ENCODE measurements at places on chromosomes 1 and 21.
A peak's percentile ranks its signal among the peaks of the same experiment; 100 is the strongest.

- peak; percentile 19 for DNase-seq
Observed at GRCh38 chr1:179190861-179191260, 38.6 kb downstream of the ABL2 start.

DNA sequence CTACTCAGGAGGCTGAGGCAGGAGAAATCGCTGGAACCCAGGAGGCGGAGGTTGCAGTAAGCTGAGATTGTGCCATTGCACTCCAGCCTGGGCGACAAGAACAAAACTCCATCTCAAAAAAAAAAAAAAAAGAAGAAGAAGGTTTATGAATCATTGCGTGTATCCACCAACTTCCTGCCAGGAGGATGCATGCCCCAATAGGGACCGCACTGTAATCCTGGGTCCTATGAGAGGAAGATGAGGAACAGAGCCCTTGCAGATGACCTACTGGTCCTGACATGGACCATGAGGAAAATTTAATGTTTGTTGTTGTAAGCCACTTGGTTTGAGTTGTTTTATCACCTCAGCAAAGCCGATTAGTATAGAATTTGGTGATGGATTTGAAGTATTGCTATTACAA lies 56.7 kb downstream of the PTGS2 start:
- DNase-seq = peak; percentile 38

- no peak for DNase-seq
Observed at GRCh38 chr1:74811436-74812179, 78.7 kb downstream of the TYW3 start.

DNA sequence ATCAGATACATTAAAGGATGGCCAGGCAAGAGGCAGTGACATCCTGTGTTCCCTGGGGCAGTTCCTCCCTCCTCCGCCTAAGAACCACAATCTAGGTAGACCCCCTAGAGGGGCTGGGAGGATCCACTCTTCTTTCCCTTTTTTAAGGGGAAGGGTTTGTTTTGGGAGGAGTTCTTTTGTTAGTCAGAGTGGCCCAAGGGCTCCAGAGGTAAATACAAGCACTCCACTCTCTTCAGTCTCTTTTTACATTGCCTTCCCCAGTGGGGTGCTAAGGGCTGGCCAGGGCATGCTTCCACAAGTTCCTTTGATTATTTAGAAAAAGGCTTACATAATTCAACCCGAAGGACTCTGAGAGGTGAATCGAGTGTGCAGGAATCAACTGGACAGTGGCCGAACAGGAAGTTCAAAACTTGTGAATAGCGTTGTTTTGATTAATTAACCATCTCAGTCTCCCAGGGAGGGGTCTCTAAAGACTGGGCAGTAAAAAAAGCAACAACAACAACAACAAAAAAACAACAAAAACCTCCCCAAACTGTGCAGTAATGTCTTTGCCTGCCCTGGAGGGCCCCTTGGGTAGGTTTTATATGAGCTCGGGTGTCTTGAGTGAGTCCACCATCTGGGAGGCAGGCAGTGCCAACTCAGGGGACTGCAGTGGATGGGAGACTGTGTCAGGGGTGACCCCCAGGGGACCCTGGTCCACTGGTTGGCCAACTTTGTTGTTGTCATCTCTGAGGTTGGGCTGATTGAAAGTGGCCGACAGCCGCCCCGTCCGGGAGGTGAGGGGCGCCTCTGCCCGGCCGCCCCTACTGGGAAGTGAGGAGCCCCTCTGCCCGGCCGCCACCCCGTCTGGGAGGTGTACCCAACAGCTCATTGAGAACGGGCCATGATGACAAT lies 33.2 kb upstream of the ENO1 start:
- no peak for DNase-seq

- no peak for DNase-seq
Observed at GRCh38 chr1:180842052-180842451, 70.6 kb upstream of the KIAA1614 start.

- DNase-seq = no peak
Observed at GRCh38 chr1:223341121-223341520, 22.9 kb downstream of the SUSD4 start.
